ENCODE measurements at places on chromosomes 16 and 17.

DNA sequence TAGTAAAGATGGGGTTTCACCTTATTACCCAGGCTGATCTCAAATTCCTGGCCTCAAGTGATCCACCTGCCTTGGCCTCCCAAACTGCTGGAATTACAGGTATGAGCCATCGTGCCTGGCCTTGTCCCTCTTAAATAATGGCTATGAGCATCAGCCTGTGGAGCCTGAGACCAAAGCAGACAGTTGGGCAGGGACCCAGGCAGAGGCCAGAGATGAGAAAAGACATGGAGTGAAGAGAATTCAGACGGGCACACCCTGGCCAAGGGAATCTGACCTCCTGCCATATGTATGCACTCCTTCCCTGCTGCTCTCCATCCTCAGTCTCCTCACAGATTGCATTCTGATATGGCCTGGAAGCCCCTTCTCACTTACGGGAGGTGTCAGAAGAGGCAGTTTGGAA is 98.4 kb upstream of the DNAH9 start:
- DNase-seq: no peak

- no peak for DNase-seq
Measured at GRCh38 chr16:53576904-53577303, 73.9 kb upstream of the AKTIP start.

- no peak for DNase-seq
Measured at GRCh38 chr17:44549686-44550085, 7.6 kb upstream of the FZD2 start.

GRCh38 chr16:24010440-24011089 is 174.8 kb downstream of the PRKCB start:
- DNase-seq: peak; percentile 72

GRCh38 chr17:6701719-6702118 is 11.4 kb downstream of the SLC13A5 start:
- DNase-seq: no peak

DNA sequence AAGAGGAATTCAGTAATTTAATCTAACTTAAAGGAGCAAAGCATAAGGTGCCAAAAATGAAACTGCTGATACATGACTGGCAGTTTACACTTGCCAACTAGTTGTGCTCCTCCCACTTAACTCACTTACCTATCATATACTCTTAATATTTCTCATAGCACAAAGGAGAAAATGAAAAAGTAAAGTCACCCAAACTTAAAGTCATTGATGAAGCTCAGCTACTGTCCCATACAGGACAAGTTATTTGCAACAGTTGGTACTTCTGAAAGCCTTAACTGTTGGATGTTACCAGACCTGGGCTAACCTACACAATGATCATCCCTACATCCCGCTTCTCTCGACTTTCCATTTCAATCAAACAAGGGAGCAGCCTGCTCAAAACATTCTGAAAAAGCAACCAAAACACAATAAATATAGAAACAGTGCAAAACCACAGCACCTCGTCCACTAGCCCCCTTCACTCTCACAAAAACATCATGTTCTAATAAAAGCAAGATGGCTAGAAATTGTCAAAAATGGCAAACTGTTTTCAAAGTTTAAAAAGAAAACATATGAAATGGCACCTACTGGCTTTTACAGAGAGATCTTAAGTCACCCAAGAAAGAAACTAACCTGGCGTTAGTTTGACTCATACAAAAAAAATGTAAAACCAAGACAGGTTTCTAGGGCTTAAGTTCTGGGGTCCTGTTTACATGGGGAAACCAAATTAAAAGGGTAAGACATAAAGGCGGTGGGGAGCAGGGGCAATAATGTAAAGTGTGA is 868 bp downstream of the MED13 start:
- no peak for DNase-seq

GRCh38 chr16:89402962-89403361 is 87.4 kb downstream of the ANKRD11 start:
- no peak for DNase-seq

- no peak for DNase-seq
Measured at GRCh38 chr16:53061256-53061655, 6.5 kb downstream of the CHD9 start.

DNA sequence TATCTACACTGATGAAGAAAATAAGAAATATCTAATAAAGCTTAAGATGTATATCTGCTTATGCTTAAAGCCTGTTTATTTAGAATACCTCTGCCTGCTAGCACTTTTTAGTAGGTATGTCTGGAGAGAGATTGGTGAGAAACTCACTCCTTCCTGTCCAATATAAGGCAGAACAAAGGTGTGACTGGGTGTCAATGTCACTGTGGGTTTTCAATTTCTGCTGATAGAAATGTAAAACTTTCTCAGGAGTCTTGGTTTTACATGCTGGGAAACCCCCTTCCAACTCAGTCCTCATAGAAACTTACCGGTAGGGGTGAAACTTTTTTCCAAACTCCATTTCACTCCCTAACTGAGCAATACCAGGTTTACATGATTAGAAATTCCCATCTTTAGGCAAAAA is 17.8 kb upstream of the MPHOSPH6 start:
- DNase-seq: no peak

DNA sequence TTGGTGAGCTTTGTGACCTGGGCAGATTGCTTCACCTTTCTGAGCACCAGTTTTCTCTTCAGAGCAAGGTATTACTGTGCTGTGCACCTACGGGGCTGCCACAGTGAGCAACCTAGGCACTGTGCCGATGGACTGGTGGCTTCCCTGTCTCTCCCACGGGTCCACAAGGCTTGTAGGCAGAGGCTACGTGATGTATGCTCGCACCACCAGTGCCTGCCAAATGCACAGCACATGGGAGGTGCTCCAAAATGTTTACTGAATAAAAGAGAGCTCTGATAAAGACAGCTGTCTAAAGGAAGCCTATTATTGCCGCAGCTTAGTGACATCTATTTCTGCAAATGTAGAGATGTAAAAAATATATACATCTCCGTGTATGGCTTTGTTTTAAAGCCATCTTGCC is 139.2 kb downstream of the CDK5R1 start:
- no peak for DNase-seq

All from effector memory CD8-positive, alpha-beta T cell (primary cell).